ENCODE measurements at places on chromosomes 4 and X.

GRCh38 chr4:7703688-7704087 lies 236.0 kb downstream of the AFAP1 start:
- DNase-seq = no peak

GRCh38 chr4:129852434-129852833 lies 756.5 kb downstream of the C4orf33 start:
- no peak for DNase-seq

DNA sequence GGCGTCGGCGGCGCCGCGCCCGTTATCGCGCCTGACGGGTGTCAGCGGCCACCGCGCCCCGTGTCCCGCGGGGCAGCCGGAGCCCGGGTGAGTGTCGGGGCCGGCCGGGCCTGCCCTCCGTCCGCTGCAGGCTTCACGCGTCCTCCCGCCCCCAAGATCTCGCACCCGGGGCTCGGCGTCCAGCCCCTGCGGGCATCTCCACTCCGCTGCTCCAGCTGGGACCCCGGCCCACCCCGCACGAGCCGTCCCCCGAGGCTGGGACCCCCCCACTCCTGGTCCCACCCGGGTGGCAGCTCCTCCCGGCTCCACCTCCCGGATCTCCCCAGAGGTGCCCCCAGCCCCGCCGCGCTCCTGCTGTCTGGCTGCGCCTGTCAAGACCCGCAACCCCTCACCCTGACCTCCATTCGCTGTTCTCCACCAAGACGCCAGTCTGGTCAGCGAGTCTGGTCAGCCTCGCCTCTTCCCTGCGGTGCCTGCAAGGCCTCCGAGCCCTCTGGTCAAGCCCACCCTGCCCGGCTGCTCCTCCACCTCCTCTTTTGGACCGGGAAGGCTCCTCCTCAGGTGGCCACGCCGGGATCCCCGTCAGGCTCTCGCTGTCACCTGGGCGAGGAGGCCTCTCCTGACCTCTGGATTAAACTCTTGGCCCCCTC lies 66.0 kb upstream of the NKX1-1 start:
- no peak for DNase-seq

GRCh38 chrX:39067866-39068265 lies 266.6 kb downstream of the MID1IP1 start:
- DNase-seq = no peak

DNA sequence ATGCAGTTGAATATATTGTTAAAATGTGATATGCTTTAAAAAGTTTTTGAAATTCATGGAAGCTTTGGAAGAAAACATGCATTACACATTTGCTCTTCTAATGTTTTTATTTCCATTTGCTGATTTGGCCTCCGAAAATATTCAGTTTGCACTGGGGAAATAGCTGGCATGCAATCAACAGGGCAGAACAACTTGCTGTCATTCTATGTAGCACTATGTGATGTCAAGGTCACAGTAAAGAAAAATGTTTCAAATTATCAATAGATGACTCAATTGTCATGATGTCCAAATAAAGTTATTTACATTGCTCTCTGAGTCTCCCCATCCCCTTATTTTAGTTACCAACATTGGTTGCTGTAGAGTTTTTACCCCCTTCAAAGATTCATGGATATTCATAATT lies 119.2 kb downstream of the TLL1 start:
- no peak for DNase-seq

All from activated CD8-positive, alpha-beta memory T cell treated with anti-CD3 and anti-CD28 coated beads for 48 hours (primary cell).